ENCODE measurements at places on chromosomes 7 and 10.

DNA sequence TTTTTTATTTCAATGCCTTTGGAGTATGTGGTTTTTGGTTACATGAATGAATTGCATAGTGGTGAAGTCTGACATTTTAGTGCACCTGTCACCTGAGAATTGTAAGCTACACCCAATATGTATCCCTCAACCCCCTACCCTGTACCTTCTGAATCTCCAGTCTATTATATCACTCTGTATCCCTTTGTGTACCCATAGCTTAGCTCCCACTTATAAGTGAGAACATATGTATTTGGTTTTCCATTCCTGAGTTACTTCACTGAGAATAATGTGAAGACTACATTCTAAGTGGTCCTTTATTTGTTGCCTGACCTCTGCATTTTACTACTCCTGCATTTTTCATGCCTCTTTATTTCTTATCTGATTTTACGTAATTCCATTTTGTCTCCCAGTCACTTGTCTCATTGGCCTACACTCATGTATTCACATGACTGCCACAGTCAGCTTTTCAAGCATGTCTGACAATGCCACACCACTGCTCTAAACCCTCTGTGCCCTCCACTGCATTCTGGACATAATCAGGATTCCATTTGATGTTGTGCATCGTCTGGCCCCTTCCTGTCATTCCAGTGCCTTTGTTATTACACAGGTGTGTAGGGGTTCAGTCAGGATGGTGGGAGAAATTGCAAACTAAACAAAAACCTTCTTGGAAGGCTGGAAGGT is 1325.5 kb downstream of the XPNPEP1 start:
- peak; percentile 59 for DNase-seq

- DNase-seq = no peak
Measured at GRCh38 chr10:64379898-64380297, 858.7 kb downstream of the REEP3 start.

- DNase-seq = no peak
Measured at GRCh38 chr7:21131897-21132296, 296.0 kb upstream of the SP4 start.

DNA sequence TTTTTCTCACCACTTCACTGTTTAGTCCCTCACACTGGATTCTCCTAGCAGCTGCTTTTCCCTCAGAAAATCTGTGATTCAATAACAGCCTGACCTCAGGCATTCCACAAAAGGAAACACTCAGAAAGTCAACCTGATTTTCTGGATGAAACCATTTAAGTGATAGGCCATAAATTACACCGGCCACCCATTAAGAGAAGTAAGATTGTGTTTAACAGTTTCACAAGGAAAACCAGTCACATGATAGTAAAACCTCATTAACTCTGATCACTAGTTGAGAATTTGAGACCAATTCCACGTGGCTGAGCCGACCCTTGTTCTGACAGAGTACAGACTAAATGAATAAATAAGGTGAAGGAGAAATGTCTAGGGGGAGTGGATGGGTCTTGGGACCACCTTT is 7.7 kb downstream of the GRM8 start:
- no peak for DNase-seq

- DNase-seq = no peak
Measured at GRCh38 chr7:83446102-83446669, 202.8 kb downstream of the SEMA3E start.

DNA sequence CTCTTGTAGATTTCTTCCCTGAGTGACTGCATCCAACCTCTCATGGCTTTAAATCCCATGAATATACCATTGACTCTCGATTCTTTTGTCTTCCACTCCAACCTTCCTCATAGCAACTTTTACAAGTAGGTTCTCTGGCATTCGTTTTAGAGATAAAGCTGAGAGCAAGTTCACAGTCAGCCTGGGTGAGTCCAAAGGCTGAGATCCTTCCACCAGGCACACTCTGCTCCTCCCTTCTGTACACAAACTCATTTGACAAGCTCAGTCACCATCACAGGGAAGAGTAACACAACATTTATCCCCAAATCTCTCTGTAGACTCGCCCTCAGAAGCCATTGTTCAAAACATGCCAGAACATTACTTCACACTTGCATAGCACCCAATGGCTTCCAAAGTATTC is 10.9 kb downstream of the CTTNBP2 start:
- DNase-seq = no peak

GRCh38 chr10:45442251-45442650 is 68.2 kb downstream of the ALOX5 start:
- no peak for DNase-seq

GRCh38 chr10:71712572-71713134 is 6.9 kb downstream of the C10orf105 start:
- DNase-seq = no peak

- no peak for DNase-seq
Measured at GRCh38 chr10:123496375-123496774, 169.8 kb upstream of the GPR26 start.

- peak; percentile 13 for DNase-seq
Measured at GRCh38 chr7:39304668-39305405, 261.4 kb upstream of the YAE1 start.

GRCh38 chr10:88318803-88319202 is 264.3 kb downstream of the RNLS start:
- no peak for DNase-seq

DNA sequence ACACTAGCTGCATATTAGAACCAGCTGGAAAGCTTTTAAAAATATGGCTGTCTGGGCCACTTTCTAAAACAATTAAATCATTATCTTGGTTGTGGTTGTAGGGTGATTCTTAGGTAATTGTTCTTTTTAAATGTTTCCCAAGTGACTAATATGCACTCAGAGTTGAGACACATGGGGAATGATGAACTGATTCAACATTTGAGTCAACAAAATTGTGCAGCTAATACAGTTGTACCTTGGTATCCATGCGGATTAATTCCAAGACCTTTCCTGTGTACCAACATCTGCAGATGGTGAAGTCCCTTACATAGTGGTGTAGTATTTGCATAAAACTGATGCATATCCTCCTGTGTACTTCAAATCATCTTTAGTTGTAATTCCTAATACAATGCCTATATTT is 242.2 kb downstream of the ATRNL1 start:
- no peak for DNase-seq

- DNase-seq = peak; percentile 92
Measured at GRCh38 chr7:75878769-75879611, at the start of gene RHBDD2. Gene RHBDD2, plus strand, starts transcription at chr7:75879034. Its CDS starts 49 bp downstream, at chr7:75879083.

- DNase-seq = no peak
Measured at GRCh38 chr7:140070546-140070945, 7.8 kb upstream of the PARP12 start.

- no peak for DNase-seq
Measured at GRCh38 chr7:149473251-149473650, 12.4 kb upstream of the ZNF777 start.

DNA sequence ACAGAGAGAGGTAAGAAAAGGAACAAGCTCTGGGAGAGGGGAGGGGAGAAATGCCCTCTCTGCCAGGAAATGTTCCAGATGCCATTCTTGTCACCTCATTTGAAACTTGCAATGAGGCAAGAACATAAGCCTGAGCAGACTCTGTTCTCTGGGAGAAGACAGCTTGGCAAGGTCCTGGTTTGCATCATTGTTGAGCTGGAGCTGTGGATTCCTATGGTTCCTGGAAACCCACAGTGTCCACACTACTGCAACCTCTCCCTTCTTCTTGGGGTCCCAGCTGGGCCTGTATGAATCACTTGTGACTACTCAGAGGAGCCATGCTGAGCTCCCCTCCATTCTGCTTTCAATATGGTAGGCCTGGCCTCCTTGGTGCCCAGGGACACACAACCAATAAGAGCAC is 60.8 kb upstream of the HECTD2 start:
- DNase-seq = peak; percentile 95

- peak; percentile 47 for DNase-seq
Measured at GRCh38 chr7:36396150-36396549, 6.5 kb downstream of the ANLN start.

- no peak for DNase-seq
Measured at GRCh38 chr10:62177111-62177510, 91.5 kb downstream of the RTKN2 start.

DNA sequence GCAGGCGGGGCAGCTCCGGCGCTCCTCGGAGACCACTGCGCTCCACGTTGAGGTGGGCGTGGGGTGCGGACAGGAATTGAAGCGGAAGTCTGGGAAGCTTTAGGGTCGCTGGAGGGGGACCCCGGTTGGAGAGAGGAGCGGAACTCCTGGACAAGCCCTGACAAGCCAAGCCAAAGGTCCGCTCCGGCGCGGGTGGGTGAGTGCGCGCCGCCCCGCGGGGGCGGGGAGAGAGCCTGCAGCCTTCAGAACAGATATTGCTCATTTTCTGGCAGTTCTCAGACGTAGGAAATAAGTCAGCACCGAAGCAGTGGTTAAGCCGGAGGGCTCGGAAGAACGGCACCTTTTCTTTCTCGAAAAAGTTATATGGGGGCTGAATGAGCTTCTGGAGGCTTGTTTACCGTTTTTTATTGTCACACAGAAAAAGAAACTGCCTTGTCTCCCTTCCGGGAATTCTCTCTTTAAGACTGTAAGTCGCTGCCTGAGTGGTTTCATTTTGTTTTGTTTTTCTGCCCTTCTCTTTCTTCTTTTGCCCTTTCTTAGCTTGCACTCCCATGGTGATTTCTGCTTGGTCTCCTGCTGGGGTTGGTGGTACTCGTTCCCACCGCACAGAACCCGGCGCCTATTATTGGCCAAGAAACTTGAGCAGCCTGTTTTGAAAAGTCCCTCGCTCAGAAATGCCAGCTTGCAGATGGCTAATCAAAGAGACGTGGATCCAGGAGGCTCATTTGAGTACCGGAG is 732 bp downstream of the FAS start:
- peak; percentile 65 for DNase-seq

DNA sequence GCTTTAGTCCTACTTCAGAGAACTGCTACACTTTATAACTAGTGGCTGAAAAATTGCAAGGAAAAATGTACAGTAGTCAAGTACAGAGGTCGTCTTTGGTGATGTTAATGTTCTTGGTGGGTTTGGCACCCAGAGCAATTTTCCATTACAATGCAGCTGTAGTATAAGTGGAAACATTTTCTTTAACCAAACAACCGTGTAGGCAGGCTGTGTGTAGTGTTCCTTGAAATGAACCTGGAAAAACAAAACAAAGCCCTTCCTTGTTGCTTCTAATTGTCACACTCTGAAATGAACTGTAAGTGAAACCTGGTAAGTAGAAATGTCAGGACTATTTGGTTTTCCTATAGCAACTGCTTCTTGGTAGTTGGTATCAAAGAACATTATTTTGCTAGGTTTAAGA is 256.9 kb downstream of the MDFIC start:
- DNase-seq = no peak

GRCh38 chr10:130411496-130412085 is 275.4 kb downstream of the GLRX3 start:
- no peak for DNase-seq

GRCh38 chr10:4053940-4054339 is 268.9 kb upstream of the KLF6 start:
- no peak for DNase-seq

Measured in EL (cell line).